ENCODE measurements at places on chromosomes 16 and 17.

DNA sequence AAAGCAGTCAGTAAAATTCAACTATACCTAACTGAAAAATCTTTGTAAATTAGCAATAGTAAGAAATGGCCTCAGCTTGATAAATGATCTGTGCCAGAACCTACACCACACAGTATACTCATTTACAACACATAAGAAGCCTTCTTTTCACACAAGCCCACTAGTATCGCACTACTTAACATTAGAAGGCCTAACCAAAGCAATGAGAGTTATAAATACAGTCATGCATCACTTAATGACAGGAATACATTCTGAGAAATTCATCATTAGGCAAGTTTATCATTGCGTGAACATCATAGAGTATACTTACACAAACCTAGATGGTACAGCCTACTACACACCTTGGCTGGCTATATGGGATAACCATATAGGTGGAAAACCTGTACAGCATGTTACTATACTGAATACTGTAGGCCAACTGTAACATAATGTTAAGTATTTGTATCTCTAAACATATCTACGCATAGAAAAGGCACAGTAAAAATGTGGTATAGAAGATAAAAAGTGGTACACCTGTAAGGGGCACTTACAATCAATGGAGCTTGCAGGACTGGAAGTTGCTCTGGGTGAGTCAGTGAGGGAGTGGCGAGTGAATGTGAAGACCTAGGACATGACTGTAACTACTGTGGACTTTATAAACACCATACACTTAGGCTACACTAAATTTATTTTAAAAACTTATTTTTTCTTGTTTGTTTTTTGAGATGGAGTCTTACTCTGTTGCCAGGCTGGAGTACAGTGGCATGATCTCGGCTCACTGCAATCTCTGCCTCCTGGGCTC, 126.5 kb upstream of the CORO6 start:
- DNase-seq: no peak

DNA sequence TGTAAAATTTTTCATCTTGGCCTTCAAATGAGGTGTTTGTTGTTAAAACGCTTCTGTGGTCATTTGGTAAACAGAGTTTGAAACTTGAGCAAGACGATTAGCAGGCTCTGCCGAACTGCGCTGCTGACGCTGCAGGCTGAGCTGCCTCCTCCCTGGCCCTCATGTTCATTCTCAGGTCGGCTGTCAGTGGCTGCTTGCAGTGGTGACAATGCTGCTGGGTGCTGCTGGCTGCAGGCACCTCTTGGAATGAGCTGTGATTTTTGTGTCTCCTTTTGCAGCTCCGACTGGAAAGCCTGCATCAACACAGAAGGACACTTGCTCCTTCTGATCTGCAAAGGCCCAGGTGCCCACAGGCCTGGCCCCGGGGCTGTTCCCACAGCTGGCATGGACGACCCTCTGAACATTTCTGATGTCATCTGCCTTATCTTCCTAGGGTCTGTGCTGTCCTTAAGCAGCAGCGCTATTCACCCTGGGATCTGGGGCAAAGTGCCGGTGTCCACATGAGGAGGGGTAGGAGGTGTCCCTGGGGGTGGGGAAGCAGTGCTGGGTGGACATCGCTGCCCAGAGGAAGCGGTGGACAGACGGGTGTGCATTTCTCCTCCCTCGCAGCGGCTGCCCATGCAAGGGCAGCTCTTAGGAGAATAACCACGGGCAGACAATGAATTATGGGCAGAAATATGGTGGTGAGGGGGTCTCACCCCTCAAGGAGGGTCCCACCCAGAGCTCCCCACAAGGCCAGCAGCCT, 23.1 kb upstream of the OSGIN1 start:
- DNase-seq: no peak

DNA sequence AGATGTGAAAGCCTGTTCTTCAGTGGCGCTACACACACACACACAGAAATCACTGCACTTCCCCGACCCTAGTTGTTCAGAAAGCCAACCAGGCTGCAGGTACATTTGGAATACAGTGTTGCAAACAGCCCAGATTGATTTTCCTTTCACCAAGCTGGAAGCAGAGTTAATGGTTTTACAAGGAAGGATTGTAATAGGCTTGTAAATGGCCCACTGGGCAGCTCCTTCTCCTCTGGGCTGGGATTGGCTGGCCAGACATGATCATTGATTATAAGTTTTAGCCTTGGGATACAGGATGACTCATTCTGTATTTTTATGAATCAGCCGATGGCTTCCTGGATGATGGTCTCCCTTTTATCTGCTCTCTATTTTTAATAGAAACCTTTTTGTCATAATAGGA, 2.5 kb downstream of the VAT1L start:
- no peak for DNase-seq

DNA sequence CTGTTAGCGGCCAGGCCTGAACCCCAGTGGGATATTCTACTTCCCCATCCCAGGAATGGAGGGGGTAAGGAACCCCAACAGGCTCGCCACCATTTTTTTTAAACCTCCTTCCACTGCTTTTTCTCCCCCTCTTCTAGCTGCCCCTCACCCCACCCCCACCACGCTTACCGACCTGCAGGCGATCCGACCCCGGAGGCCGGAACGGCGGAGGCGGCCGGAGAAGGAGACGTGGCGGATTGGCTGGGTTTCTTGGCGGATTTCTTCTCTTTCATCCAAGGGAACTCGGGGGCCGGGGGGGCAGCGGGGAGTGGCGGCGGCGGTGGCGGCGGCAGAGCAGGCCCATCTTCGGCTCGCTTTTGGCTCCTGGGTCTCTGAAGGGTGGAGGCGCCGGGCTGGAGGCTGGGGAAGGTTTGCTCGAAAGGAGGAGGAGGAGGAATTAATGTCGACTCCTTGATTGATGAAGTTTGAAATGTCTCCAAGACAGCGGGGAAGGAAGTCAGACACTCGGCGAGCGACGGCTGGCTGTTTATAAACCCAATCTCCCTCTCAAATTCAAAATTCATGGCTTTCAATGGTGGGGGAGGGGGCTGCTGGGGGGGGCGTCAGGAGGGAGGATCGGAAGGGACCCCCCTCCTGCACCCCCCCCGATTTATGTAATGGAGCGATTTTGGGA, 424 bp downstream of the HOXB2 start:
- peak; percentile 55 for DNase-seq

DNA sequence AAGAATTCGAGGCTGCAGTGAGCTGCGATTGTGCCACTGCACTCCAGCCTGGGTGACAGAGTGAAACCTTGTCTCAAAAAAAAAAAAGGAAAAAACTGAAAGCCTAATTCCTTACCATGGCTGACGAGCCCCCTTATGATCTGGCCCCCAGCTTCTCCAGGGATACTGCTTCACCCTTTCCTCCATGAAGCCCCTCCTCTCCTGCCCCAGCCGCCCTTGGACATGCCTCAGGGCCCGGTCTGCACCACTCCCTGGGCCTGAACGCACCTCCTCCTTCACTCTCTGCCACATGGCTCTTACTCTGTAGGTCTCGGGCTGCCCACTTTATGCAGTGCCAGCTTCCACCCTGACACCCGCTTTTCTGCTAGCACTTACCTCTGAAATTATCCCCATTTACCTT, 65.3 kb downstream of the COG7 start:
- no peak for DNase-seq
